ENCODE measurements at places on chromosomes 11 and 22. TPM values are rescaled to one million over a fixed set of nuclear protein-coding genes. Genes with fewer than 3 reads are reported as not detected.

Gene SLC1A2
- total RNA-seq: 2.0 TPM

Gene TMEM86A
- total RNA-seq: 17.1 TPM

Gene GAB4
- 0.32 TPM for total RNA-seq

Gene WNT7B
- 46.7 TPM for total RNA-seq

Gene CCDC73
- not detected for total RNA-seq

Gene KLHDC7B
- total RNA-seq: 0.26 TPM

Gene APOA5
- total RNA-seq: 0.72 TPM

Gene PLAAT3
- total RNA-seq: 14.2 TPM

- no peak for DNase-seq
- no peak overlapping the region for H3K4me3 ChIP-seq
- peaks cover 8% of the 10 kb centered on the region for H3K4me1 ChIP-seq
- H3K27me3 ChIP-seq: no peaks in the 10 kb centered on the region
- H3K36me3 ChIP-seq: no peaks in the 10 kb centered on the region
Observed at GRCh38 chr11:72730243-72730642, 22.0 kb downstream of the ARAP1 start.

DNA sequence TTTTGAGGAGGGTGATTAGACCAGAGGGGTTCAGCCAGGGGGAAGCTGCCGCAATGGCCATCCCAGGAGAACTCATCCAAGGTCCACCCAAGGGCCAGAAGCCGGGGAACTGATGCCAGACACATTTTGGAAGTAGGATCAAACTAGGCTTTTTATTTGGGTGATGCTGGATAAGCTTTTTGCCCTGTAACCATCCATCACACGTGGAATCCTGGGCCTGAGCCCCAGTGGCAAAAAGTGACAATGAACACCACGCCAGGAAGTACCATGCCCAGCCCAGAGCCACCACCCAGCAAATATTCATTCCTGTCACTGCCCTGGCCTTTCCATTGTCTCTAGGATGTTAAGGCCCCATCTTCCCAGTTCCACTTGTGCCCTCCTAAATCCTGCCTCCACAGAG, 85.9 kb downstream of the ZC3H12C start:
- peaks cover 5% of the 10 kb centered on the region for H3K4me1 ChIP-seq
- no peaks in the 10 kb centered on the region for H3K36me3 ChIP-seq
- H3K27ac ChIP-seq: no peak overlapping the region
- H3K27me3 ChIP-seq: no peaks in the 10 kb centered on the region

DNA sequence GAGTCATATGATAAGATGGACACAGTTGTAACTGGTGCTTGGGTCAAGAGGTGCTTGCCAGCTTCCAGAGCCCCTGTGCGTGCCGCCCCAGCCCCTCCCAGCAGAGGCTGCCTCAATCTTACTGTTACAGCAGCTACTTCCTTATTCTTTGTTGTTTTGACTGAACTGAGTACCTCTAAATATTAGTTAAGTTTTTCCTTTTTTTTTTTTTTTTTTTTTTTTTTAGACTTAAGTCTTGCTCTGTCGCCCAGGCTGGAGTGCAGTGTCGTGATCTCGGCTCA, 8.8 kb downstream of the ZBED4 start:
- no peak overlapping the region for H3K4me3 ChIP-seq
- DNase-seq: no peak
- H3K36me3 ChIP-seq: peaks cover 2% of the 10 kb centered on the region
- no peak overlapping the region for H3K27ac ChIP-seq
- H3K27me3 ChIP-seq: no peaks in the 10 kb centered on the region

DNA sequence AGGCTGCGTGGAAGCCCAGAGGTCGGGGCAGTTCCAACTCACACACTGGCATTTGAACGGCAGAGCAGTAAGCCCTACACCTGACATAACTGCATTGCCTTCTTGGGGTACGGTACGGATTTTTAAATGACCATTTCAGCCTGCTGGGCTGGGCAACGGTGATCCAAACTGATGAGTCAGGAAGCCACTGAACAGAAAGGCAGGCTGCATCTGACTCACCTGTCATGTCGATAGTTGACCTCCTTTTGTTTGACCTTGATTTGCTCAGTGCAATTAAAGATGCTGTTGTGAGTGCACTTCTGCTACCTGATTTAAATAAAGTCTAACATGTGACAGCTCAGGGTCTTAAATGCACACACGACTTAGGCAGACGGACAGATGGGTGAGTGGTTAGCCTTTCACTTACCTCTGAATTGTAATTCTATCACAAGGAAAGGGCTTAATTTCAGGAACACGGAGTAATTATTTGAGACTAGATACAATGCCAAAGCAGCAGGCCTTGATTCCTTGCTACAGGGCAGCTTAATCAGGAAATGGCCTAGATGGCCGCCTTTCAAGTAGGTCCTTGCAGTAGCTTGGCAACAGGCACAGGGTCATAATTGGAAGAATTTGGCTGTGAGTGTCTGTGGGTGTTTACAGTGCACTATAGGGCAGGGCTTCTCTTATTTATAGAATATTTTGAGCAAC, 52.2 kb downstream of the BMAL1 start:
- H3K27ac ChIP-seq: no peak overlapping the region
- no peaks in the 10 kb centered on the region for H3K27me3 ChIP-seq
- DNase-seq: no peak
- H3K4me3 ChIP-seq: no peak overlapping the region
- peaks cover 2% of the 10 kb centered on the region for H3K36me3 ChIP-seq

DNA sequence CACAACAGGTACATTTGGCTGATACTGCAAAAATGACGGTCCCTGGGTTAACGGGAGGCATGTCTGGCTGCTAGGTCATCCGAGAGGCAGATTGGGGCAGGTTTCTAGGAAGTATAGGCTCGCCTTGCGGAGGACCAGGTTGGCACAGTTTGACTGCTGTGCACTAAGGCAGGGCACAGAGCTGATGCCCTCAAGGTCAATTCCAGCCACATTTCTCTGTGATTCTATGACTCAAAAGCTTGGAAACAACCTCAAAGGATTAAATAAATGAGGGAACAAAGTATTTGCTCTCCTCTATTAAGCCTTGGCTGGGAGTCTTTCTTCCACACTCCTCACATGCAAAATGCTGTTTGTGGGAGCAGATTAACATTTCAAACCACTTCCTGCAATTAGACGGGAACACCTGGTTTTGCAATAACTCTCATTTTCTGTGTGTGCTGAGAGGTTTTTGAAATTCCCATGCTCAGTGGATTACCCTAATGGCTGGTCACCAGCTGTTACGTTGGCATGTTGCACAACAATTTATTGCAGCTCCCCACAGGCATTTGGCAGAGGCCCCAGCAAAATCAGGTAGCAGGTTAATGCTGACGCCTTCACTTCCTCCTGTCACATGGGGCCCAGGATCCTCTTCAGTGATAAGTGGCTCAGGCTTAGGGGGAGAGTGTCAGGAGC, 61.0 kb upstream of the PLET1 start:
- no peaks in the 10 kb centered on the region for H3K27me3 ChIP-seq
- H3K36me3 ChIP-seq: no peaks in the 10 kb centered on the region
- no peak overlapping the region for H3K27ac ChIP-seq
- H3K4me1 ChIP-seq: peaks cover 29% of the 10 kb centered on the region

DNA sequence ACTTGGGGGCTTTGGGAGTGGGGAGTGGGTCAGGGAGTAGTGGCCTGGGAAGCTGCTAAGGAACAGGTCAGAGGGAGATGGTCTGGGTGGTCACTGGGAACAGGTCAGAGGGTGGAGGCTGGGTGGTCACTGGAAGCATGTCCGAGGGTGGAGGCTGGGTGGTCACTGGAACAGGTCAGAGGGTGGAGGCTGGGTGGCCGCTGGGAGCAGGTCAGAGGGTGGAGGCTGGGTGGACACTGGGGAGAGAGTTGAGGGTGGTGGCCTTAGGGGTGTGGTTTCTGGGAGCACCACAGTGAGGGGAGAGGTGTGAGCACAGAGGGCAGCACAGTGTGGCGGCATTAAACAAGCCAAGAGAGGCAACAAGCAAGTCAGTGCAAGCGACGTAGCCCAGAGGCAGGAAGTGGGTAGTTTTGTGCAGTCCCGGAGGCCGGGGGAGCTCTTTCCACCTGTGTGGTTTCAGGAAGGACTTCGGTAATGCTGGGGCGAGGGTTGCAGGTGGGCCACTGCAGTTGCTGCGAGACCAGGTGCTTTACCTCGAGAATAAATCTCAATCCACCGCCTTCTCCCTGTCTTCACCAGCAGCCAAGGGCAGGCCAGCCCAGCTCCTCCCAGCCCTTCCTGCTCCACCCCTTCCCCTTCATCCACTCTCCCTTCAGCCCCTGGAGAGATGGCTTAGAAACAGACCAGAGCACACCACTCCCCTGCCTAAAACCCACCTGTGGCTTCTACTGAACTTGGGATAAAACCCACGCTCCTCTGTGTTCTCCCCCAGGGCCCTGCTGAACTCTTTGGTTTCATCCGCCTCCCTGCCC, 3.2 kb upstream of the CACNA1I start:
- no peak overlapping the region for H3K27ac ChIP-seq
- no peaks in the 10 kb centered on the region for H3K36me3 ChIP-seq
- H3K4me1 ChIP-seq: no peaks in the 10 kb centered on the region
- no peak for DNase-seq
- peaks cover 14% of the 10 kb centered on the region for H3K27me3 ChIP-seq
- H3K4me3 ChIP-seq: no peak overlapping the region

DNA sequence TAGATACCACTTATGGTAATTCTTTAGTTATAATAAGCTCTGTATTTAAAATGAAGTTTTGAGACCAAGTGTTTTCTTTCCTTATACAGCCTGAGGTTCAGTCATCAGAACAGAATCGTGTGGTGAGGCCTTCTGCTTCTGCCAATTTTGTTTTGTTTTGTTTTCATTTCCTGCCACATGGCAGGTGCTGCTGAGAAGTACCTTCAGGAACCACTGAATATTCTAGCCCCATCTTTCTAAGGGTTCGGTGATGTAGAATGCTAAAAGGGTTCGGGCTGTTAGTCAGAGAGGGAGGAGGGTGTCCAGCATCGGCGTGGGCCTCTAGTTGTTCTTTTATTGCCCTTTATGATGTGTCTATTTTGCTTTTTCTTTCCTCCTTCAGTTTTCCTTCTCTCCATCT, 25.8 kb downstream of the TNRC6B start:
- H3K36me3 ChIP-seq: no peaks in the 10 kb centered on the region
- H3K27me3 ChIP-seq: no peaks in the 10 kb centered on the region
- H3K4me1 ChIP-seq: peaks cover 18% of the 10 kb centered on the region
- H3K4me3 ChIP-seq: no peak overlapping the region

GRCh38 chr11:120646206-120646605, 134.7 kb downstream of the GRIK4 start:
- no peaks in the 10 kb centered on the region for H3K36me3 ChIP-seq
- no peak for DNase-seq
- H3K4me1 ChIP-seq: peaks cover 6% of the 10 kb centered on the region
- no peak overlapping the region for H3K4me3 ChIP-seq
- H3K27ac ChIP-seq: no peak overlapping the region
- H3K27me3 ChIP-seq: peaks cover 2% of the 10 kb centered on the region

DNA sequence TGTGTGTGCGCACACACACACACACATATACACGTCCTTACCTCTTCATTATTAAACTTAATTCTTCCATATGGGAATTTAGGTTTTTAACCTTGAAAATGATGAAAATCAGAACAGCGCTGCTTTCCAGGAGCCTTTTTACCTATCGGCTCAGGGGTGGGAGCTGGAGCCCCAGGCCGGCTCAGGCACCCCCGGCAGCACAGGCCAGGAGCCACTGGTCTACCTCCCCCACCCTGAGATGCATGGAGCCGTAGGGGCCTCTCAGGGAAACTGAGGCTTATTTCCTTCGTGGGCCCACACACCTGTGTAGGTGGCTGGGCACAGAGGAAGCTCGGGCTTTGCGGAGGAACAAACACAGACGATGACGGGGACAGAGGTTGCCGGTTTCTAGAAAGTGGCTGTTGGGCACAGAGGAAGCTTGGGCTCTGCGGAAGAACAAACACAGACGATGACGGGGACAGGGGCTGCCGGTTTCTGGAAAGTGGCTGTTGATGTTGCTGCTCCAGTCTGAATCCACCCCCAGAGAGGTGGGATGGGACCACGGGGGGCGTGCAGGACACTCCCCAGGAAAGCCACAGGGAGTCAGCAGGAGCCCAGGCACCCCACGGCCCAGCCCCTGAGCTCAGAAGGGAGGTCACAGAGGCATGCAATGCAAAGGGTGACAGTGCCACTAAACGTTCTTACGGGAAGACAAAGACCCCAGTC, 149.4 kb downstream of the BRD1 start:
- H3K27me3 ChIP-seq: peaks cover 48% of the 10 kb centered on the region
- H3K27ac ChIP-seq: no peak overlapping the region
- no peaks in the 10 kb centered on the region for H3K4me1 ChIP-seq
- DNase-seq: no peak
- no peak overlapping the region for H3K4me3 ChIP-seq
- H3K36me3 ChIP-seq: no peaks in the 10 kb centered on the region

GRCh38 chr11:133052537-133052936, 479.8 kb downstream of the OPCML start:
- H3K36me3 ChIP-seq: no peaks in the 10 kb centered on the region
- H3K4me1 ChIP-seq: no peaks in the 10 kb centered on the region
- no peak overlapping the region for H3K27ac ChIP-seq
- DNase-seq: no peak
- H3K4me3 ChIP-seq: no peak overlapping the region
- H3K27me3 ChIP-seq: peaks cover 44% of the 10 kb centered on the region

Data from suprapubic skin (tissue), 4 donors.